ENCODE measurements at places on chromosomes 1 and 21.

DNA sequence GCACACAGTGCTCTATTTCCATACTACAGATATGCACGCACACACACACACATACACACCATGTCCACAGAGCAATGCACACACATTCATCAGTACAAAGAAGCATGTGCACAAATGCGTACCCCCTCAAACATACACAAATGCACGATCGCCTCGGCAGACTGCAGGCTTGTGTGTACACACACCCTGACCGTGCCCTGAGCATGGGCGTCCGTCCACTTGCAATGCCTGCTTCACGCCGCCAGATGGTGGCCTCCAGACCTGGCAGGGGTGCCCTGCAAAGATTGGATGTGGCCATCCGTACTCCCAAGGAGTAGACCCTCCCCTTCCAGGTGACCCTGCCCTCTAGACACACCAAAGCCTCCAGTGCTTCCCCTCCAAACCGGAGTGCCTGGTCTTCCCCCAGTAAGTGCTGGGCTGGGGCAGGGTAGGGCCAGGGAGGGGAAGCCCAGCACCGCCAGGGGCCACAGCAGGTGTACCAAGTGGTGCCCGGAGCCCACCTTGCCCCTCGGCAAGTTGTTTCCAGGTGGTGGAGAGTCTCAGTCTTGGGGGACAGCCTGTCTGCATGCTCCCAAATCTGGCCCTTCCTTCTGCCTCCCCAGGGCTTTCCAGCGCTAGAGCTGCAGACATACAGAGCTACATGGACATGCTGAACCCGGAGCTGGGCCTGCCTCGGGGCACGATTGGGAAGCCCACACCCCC, 20.6 kb downstream of the ESPN start:
- DNase-seq: no peak

DNA sequence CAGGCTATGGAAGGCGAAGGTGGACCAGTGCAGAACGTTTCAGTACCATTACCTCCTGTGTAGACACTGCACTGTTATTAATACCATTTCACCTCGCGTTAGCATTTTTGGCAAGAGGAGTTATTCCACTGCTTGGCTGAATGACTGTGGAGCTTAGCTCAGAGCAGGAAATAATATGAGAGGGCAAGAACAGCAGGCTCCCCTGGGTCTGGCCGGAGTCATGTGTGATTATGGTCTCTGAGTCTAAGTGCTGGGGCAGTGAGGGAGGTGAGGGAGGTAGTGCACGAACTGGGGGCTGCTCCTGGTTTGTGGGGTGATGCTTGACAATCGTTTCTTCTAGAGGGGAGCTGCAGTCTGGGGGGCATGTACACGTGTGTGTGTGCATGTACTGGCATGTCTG, 82.9 kb downstream of the MDM4 start:
- DNase-seq: no peak

DNA sequence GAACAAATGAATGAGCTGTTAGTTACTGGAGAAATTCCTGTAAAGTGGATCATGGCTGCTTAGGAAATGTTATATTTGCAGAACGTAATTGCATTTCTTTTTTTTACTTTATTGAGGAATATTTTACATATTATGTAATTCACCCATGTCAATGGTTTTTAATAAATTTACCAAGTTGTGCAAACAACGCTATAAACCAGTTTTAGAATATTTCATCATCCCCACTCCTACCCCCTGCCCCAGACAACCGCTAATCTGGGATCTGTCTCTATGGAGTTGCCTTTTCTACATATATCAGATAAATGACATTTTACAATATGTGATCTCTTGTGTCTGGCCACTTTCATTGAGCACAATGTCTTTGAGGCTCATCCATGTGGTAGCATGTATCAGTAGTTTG, 4.3 kb upstream of the IFFO2 start:
- no peak for DNase-seq

GRCh38 chr1:113375878-113376277, 14.4 kb upstream of the MAGI3 start:
- DNase-seq: no peak

DNA sequence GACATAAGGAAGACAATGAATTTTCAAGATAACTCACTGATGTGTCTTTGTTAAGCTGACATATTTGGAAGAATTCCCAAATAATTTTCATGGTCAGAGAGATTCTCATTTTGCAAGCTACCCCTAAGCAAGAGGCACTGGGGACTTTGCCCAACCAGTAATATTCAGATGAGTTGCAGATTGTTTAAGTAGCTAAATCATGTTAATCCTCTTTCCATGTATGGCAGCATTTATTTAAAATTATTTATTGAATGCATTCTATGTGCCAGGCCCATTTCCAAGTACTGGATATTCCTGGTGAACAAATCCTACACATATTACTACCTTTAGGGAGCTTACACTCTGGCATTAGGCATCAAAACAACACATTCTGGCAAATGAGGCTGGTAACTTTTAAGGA, 56.5 kb upstream of the BACH1 start:
- DNase-seq: no peak

DNA sequence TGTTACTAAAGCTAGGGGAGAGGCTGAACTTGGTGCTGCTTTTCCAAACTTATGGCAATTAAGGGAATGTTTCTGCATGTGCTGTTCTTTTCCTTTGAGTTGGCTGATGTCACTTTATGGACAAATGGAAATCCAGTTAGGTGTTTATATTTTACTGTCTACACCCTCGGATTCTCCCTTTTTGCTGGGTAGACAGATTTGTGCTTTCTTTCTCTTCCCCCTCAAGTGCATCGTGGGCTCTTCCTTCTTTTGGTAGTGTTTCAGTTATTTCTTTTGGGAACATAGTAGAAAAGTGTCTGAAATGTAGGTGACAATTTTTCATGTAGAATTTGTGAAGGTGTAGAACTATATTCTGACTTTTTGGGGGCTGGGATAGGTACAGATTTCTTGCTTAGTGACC, 22.9 kb downstream of the SYT14 start:
- no peak for DNase-seq

- no peak for DNase-seq
These were observed 157.6 kb downstream of the CACNA1E start for GRCh38 chr1:181640956-181641355.

DNA sequence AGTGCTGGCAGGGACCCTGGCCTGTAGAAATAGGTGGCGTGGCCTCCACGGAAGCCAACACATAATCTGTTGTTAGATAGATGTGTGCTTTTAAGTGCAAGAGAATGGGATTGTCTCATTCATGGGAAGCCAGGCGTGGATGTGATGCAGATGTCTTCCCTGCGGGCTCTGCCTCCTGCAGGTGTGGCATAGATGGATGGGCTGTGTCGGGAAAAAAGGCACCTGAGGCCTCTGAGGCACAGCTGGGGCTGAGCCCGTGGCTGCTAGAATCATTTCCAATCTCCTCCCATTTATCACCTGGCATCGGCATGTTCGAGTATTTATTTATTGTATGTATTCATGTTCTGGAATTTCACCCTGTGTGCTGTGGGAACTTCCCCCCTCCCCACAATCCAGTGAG, 353.4 kb upstream of the AJAP1 start:
- DNase-seq: no peak
